ENCODE measurements at places on chromosomes 1 and 21.
A peak's percentile ranks its signal among the peaks of the same experiment; 100 is the strongest.

DNA sequence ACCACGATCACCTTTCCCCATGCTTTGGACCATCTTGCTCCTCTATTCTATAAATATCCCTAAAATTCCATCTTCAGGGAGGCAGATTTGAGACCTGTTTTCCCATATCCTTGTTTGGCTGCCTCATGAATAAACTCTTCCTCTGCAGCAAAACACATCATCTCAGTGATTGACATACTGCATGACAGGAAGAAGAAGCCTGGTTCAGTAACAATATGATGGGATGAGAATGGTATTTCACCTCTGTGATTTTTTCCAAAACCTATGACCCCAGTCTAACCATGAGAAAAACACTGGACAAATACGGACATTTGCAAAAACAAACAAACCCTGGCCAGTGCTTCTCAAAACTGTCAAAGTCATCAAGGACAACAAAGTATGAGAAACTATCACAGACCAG, 53.8 kb upstream of the ZSWIM5 start:
- DNase-seq, result no peak

- DNase-seq, result no peak
These were observed 16.3 kb upstream of the PLCH2 start for GRCh38 chr1:2459757-2460156.

- DNase-seq, result no peak
These were observed 4.3 kb upstream of the C1QTNF12 start for GRCh38 chr1:1250786-1251284.

GRCh38 chr1:99281105-99281504, 16.8 kb downstream of the PLPPR4 start:
- no peak for DNase-seq

- no peak for DNase-seq
These were observed 612.4 kb downstream of the LTN1 start for GRCh38 chr21:28380241-28380640.

DNA sequence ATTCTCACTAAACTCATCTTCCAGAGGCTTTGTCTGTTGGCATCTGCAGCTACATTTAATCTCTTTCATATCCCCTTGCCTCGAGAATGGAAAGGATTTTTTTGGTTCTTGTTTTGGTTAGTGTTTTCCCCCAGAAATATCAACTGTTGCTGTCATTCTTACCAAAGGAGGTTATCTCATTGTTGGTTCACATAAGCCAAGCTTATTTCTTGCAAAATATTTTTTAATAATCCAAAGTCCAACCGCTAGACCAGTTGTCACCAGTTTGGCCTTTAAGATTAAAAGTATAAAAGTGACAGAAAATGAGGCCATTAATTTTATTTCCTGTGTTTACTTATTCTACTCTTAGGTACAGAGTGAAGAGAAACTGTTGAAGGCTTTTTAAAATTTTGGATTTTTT, 66.5 kb upstream of the PROX1 start:
- DNase-seq, result no peak

DNA sequence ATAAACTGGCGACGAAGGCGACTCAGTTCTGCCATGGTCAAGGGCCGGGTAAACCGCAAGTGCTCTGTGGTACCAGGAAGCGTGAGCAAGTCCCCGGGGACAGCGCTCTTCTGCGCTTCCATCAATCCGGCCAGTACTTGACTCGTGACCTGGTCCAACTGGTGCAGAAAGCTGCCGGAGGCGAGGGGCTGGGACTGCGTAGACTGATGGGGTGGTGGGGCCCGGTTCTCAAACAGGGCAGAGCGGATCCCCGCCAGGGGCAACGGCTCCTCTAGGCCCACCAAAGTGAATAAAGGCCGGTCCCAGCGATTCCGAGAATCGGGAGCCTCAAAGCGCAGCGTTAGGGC, 852 bp downstream of the KTI12 start:
- DNase-seq, result peak; percentile 73

DNA sequence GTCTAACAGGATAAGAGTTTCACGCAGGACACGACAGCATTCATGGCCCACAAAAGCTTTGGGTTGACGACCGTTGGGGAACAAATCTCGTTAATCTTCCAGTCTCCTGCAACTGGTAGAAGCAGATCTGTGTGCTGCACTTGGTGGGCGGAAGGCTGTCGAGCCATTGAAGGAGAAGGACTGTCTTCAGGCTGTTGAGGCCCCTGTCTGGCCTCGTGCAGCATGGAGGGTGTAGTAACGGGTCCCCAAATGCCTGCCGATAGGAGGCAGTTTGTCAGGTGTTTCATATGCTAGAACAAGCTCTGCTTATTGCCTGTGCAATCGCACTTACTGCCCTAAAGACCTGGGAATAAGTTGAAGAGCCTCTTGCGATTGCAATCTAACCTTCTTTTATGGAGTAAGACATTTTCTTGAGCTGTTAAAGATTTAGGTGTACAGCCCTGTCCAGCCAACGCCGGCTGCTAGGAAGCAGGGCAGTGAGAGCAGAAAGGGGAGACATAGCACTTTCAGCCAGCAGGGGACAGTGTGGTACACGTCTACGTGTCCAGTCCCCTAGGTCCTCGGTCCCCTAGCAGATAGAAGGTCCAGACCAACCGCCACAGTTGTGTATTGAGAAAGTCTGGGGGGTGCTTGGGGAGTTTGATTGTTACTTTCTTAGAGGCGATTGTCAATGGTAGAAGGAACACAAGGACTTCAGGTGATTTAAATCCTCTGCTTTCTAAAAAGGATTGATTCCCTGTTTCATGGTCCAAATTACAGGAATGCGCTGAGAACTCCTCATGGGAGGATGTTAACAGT, 102.3 kb upstream of the TMPRSS2 start:
- DNase-seq, result peak; percentile 55

DNA sequence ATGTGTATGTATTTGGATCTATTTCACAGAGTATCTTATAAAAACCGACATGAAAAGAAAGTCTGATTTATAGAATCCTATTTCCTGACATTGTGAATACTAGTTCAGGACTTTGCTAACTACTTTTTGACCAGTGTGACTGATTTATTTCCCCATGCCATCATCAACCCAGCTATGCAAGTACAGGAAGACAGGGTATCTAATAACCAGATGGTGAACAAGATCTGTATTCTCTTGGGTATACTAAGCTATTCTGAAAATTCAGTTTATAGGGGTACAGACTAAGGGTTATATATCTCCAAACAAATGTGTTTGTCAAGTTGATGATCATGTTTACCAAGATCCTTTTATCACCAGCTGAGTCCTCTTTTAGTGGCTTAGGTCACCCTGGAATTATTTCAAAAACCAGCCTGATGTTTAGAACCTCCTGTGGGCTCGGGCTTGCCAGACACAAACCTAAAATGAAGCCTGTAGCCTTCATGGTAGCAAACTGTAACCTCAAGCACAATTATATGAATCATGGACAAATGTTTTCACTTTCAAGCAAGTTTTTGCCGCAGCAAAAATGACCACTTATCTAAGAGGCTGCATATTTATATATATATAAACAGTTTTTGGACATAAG, 185.1 kb downstream of the FGGY start:
- DNase-seq, result no peak

- no peak for DNase-seq
These were observed 25.7 kb downstream of the DIO1 start for GRCh38 chr1:53919675-53920066.

- DNase-seq, result no peak
These were observed 21.8 kb downstream of the ACTA1 start for GRCh38 chr1:229412056-229412455.

- DNase-seq, result no peak
These were observed 112.5 kb upstream of the F3 start for GRCh38 chr1:94654031-94654430.

DNA sequence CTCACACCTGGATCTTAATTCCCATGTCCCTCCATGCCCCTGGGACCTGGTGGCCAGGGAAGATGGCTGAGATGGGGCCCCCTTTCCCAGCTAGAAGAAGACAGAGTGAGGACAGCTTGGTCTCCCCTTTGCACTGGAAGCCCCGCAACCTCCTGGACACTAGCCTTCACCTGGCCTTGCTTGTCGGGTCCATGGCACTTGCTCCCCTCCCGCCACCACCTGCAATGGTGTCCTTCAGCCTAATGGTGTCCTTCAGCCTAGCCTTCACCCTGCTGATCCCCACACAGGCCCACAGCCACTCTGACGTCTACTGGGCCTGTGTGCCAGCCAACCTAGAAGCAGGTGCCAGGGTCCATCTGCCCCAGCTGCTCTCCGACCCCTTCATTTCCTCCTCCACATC, 45.9 kb upstream of the EDN2 start:
- peak; percentile 34 for DNase-seq

- peak; percentile 77 for DNase-seq
These were observed 98.1 kb downstream of the ADSS2 start for GRCh38 chr1:244353551-244354091.

DNA sequence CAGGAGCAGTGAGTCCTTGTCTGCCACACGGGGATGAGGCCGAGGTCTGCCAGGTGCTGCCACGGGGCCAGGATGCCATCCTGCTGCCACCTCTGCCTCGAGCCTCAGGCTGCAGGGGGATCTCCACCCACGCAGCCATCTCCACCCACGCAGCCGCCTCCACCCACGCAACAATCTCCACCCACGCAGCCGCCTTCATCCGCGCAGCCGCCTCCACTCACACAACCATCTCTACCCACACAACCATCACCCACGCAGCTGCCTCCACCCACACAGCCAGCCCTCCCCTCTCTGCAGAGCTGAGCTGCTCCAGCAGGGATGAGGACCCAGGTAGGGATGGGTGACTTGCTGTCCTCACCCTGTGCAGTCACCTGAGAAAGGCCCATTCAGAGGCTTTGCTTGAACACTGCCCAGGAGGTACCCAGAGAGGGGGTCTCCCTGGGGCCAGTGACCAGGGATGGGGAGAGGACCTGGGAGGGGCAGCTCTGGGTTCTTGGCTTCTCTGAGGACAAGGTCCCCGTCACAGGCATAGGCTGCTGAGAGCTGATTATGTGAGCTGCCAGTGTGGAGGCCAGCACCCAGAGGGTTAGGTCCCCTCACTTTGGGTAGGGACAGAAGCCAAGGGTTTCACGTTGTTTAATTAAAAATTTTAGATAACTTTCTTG, 46.6 kb upstream of the TTC34 start:
- DNase-seq, result no peak

DNA sequence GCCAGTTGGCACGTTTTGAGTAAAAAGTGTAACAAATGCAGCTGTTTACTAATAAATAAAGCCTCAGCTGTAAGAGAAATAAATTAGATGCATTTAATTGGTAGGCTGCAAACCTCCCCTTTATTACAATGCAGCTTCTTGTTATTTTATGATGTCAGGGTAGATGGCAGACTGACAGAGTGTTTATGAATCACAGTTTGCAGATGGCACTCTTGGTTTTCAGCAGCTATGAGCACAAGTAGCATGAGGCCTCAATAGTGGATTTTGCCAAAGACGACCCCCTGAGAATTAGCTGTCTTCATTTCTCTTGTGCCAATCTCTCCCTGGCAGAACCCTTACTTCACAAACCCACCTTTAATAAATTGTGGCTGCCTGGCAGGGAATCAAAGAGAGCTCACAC, 161.2 kb upstream of the C1orf87 start:
- DNase-seq, result no peak

- no peak for DNase-seq
These were observed 39.9 kb downstream of the IL6R start for GRCh38 chr1:154445040-154445472.

GRCh38 chr21:25515484-25516405, 91.5 kb downstream of the MRPL39 start:
- no peak for DNase-seq

GRCh38 chr1:12456979-12457378, 161.0 kb downstream of the DHRS3 start:
- DNase-seq, result no peak

- no peak for DNase-seq
These were observed 6.1 kb downstream of the CCDC18 start for GRCh38 chr1:93186667-93187066.

- DNase-seq, result no peak
These were observed 7.0 kb downstream of the PPFIA4 start for GRCh38 chr1:203033287-203033686.

DNA sequence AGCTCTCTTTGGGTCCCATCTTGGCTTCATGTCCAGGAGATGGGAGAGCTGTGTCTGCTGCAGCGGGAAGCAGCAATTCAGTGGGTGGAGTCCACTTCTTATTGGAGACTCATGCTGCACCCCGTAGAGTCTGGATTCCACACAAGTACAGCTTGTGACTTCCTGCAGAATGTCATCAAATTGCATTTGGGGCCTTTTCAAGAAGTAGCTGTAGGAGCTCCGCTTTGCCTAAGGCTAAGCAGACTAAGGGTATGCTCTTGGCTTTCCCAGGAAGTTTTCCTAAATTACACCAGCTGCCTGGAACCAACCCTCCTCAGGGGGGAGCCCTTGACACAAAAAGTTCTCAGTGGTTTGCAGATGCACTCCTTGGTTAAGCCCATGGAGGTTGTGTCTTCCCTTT, 5.7 kb upstream of the MOB3C start:
- no peak for DNase-seq

GRCh38 chr1:18132711-18133541, 25.3 kb downstream of the IGSF21 start:
- DNase-seq, result no peak

DNA sequence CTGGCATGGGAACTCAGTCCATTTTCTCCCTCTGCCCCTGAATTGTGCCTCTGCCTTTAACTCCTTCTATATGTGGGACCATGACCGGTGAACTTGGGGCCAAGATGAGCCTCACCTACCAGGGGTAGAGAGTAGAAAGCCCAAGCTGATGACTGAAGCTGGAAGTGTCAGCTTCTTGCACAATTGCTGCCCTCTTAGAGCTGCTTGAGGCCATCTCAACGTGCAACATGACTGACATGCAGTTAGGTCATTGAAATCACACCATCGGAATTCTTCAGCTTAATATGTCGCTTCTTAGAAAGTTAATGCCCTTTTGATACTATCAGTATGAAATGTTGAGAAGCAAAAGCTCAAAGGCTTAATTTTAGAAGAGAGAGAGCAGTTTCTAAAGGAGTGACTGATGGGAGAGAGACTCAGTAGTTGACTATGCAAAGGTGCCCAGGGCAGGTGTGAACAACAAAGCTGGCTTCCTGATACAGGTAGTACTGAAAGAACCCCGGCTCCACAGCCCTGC, 89.4 kb upstream of the UBE2U start:
- DNase-seq, result no peak

GRCh38 chr1:212315907-212316306, 30.7 kb downstream of the PPP2R5A start:
- no peak for DNase-seq

DNA sequence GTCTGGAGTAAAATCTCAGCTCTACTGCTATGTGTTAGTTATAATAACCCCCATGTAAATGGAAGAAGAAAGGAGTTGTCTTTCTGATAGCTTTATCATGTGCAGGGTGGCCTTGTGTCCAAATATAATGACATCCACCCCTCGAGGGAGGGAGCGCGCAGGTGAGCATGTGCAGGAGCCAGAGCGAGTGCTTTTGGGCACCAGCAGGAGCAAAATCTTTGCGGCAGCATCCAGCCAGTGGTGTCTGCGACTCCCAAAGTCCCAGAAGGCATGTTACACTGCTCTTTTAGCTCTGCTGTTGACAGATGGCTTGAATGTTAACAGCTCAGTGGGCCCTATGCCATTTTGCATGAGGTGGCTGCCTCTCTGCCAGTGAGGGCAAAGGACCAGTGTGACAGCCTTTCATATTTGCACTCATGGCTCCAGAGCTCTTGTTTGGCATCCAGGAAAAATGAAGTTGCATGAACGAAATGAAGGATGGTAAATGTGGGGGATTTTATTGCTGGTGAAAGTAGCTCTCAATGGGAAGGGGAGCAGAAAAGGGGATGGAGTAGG, 146.7 kb downstream of the HMCN1 start:
- DNase-seq, result peak; percentile 78
